GM04504 (cell line): ENCODE measurements at places on chromosomes 11 and 22.
A peak's percentile ranks its signal among the peaks of the same experiment; 100 is the strongest.

DNA sequence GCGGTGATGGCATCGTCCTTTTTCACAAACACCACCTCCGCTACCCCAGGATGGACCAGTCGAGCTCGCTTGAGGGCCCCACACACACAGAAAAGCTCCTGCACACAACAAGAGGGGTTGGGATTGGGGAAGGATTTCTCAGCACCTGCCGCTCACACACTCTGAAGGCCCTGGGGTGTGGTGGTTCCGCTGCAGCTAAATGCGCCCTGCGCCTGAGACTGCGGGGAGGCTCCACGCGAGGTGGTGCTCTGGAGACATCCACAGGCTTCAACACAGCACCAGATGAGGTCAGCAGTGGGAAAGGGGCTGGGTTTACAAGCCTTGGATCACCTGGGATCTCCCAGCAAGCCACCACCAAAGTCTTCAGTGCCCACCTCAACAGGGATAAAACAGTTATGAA is 22.7 kb downstream of the POLDIP3 start:
- no peak for DNase-seq

- no peak for DNase-seq
Observed at GRCh38 chr11:10288881-10289764, 4.9 kb downstream of the SBF2 start.

DNA sequence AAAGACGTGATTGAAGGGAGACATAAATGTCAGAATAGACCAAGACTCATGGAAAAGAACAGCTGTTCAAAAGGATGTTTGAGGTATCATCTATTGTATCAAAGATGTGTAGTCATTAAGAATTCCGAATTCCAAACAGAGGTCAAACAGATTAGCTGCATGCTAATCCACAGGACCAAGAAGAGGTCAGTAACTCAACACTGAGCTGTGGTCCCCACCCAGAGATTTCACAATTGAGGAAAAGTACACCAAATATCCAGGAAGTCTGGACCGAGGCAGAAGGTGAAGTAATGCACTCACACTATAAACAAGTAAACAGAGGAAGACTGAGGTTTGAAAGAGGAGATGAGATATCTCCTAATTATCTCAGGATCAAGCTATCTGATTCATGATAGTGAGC is 29.6 kb upstream of the OR5P2 start:
- no peak for DNase-seq

- peak; percentile 10 for DNase-seq
Observed at GRCh38 chr22:22593964-22594656, 35.0 kb upstream of the PRAME start.
